ENCODE measurements at places on chromosomes 1 and 21.

DNA sequence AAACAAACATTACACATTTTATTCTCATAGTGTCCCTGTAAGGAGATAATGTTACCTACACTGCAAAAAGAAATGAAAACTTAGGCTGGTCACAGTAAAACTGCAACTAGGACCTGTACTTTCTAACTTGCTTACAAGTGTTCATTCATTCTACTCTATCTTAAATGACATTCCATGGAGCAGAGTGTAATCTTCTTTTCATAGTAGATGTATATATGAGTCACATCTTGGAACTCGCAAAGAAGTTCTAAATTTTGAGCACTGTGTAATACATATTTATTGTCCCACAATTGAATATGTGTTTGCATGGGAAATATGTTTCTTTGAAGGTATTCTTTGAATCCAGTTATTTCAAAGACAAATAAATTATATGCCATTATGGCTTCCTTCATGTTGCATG is 1258.5 kb upstream of the ADGRL2 start:
- DNase-seq = no peak

- DNase-seq = no peak
These were observed 351.6 kb upstream of the B3GALT2 start for GRCh38 chr1:193538003-193538354.

GRCh38 chr1:24085007-24085406 is 26.9 kb downstream of the MYOM3 start:
- no peak for DNase-seq

GRCh38 chr21:44423941-44424607 is 31.2 kb upstream of the LRRC3 start:
- DNase-seq = no peak

DNA sequence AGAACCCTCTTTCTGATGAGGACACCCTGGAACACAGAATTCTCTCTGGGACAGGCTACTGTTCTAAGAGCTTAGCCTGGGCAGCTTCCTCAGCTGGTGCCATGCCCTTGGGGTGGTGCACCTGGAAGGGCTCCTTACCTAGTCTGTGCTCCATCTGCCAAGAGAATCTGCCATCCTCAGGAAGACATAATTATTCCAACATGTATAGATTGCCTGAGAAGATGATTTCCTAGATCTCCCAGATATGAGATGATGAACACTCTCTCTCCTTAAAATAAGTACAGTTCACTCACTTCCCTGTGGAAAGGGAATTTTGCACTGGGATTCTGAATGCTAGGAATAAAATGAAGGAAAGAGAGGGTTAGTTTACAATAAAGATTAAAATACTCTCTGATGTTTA is 87.6 kb downstream of the NENF start:
- no peak for DNase-seq

DNA sequence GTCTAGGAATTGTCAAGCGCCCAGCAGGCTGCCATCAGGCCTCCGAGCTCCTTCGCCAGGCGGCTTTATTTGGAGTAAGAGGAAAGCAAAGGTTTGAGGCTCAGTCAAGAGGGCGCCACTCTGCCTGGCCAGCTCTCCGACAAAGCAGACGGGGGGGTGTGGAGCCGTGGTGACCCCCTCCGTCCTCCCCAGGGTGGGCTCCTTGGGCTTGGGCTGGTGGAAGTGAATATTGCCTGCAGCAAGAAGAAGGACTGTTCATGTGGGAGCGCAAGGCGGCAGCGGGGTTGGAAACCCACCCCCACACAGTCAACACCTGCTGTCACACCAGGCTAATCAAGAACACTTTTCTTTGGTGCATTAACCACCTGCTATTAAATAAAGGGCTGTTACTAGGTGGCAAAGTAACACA is 14.6 kb downstream of the EPHX1 start:
- no peak for DNase-seq

DNA sequence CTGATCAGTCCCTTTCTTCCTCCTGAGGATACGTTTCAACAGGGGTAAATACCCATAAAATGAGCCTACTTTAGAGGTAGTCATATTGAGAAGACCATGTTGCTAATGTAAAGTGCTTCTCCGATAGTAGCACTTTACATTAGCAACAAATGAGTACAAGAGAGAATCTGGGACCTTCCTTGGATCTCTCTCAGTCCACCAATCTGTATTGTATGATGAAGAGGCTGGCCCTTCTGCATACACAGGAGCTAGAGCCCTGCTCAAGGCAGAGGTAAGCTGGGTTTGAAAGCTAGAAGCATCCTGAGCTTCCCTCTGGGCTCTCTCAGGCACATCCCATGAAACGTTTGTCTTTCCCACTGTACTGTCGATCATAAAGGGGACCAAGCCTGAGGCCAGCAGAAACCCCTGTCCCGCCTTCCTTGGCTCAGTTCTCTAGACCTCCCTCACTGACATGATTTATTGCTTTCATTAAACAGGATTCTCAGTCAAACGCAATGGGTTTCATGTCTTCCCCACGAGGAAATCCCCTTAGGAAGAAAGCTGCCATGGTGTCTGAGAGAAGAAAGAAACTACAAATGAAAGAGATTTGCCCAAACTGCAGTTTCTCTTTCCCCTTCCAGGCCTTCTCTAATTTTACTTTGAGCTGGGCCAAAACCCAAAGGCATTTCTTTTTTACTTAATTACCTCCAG is 62.8 kb upstream of the BCAR3 start:
- DNase-seq = no peak
